ENCODE measurements at places on chromosomes 3 and 15. TPM values are rescaled to one million over a fixed set of nuclear protein-coding genes. Genes with fewer than 3 reads are reported as not detected.

Gene PPP1R14D
- not detected for total RNA-seq

Gene C3orf49
- not detected for total RNA-seq

Gene SCN11A
- total RNA-seq = 0.08 TPM

Gene PLSCR2
- total RNA-seq = not detected

Gene SLC24A5
- total RNA-seq = not detected

Gene GRIP2
- not detected for total RNA-seq

Gene TPM1
- 26.3 TPM for total RNA-seq

Gene ECE2
- total RNA-seq = not detected

Gene CFAP92
- total RNA-seq = 0.26 TPM

Gene SUCNR1
- total RNA-seq = not detected

Gene HYKK
- 3.8 TPM for total RNA-seq

Gene JMJD7
- total RNA-seq = 35.8 TPM

Gene ROPN1
- total RNA-seq = not detected

Gene ANKRD28
- 36.0 TPM for total RNA-seq
